ENCODE measurements at places on chromosomes 2 and 18.

GRCh38 chr2:127506510-127506909 lies 19.8 kb downstream of the IWS1 start:
- no peak for DNase-seq

- no peak for DNase-seq
Measured at GRCh38 chr2:206112846-206113547, 27.0 kb upstream of the INO80D start.

GRCh38 chr2:26968001-26968400 lies 2.4 kb upstream of the MAPRE3 start:
- no peak for DNase-seq

DNA sequence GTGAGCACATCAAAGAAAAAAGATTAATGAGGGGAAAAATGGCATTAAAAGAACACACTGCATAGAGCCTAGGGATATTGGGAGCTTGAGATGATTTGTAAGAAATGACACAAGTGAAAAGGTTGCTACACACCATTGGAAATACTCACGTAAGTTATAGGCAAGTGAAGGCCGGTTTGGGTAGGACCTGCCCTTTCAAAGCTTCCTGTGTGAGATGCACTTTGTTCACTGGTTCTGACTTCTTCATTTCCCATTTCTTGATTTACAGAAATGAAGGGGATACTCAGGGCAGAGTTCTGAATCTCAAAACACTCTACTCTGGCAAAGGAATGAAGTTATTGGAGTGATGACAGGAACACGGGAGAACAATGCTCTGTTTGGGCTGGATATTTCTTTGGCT lies at the start of gene IL18RAP:
IL18RAP (plus strand) TSS at position 251 of the 400 bp plus-strand sequence; CDS start at position 369, 118 bp downstream.
- DNase-seq = no peak

DNA sequence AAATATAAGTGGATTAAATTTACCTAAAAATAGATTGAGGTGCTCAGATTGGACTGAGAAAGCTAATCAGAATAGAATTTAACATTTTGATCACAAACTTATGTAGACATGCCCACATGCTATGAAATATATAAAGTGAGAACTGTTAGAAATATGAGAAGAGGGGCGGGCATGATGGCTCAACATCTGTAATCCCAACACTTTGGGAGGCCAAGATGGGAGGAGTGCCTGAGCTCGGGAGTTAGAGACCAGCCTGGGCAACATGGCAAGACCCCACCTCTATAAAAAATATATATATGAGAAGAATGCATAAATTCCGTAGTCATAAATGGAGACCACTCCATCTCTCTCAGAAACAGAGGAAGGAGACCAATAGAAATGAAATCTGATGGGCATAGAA lies 25.7 kb downstream of the NTSR2 start:
- DNase-seq = no peak

- no peak for DNase-seq
Measured at GRCh38 chr2:43133708-43134570, 92.5 kb downstream of the ZFP36L2 start.

GRCh38 chr2:28063492-28063962 lies 173.0 kb downstream of the BABAM2 start:
- no peak for DNase-seq

- DNase-seq = no peak
Measured at GRCh38 chr18:61549416-61549815, 216.2 kb downstream of the CDH20 start.

GRCh38 chr2:59741840-59742239 lies 811.6 kb downstream of the BCL11A start:
- no peak for DNase-seq

- DNase-seq = no peak
Measured at GRCh38 chr18:1062588-1062987, 157.9 kb downstream of the ADCYAP1 start.

DNA sequence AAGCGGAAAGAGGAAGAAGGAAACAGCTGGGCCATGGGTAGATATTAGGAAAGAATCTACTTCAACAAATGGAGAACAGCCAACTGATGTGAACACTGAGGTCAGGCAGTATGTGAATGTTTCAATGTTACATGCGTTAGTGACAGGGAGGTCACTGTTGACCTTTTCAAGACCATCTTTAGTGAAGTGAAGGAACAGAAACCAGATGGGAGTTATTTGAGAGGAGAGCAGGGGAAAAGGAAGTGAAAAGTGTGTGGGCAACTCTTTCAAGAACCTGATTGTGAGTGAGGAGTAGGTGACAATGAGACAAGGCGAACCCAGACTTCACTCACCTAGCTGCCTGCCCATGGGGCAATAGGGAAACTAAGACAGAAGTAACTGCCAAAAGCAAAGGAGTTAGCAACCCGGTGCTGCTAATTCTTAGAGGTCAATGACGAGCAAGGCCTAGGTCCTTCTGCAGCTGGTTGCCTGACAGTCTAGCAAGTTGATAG lies 67.0 kb downstream of the SP3 start:
- no peak for DNase-seq

DNA sequence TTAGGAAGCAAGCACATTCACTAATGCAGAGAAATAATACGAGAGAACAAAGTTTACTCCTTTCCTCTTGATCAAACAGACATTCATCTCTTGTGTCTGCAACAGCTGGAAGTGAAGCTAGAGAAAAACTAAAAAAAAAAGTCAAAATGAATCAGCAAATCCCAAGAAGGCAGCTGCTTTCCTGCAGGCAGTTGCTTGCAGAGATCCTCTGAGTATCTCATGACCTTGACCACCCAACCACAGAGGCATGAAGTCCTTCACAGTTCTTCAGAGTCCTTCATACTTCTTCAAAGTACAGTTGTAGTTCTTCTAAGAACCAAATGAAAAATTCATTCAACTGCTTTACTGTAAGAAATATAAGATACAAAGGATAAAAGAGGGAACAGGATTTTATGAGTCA lies 97.2 kb upstream of the ACVR1C start:
- no peak for DNase-seq

DNA sequence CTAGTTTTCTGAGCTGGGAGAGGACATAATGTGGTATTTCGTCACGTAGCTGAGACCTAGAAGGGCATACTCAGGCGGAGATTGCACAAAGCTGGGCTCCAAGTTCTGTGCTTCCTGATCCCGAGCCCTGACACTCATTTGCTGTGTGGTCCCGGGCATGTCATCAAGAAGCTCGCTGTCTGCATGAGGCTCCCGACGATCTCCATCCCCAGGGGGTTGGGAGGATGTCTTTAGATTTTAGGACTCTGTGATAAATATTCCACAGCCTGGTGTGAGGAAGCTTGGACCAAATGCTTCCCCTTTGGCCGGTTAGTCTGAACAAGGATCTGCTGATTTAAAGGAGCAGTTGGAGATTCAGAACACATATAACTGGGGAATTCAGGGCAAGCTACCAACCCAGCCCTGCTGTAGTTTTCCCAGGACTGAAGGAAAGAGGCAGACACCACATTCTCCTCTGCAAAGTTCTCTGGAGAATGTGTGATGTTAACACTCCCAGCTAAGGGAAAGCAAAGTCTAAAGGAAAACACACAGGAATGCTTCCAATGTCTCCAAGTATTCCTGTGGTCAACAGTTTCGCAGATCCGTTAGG lies 2.3 kb downstream of the KCNE4 start:
- no peak for DNase-seq

- no peak for DNase-seq
Measured at GRCh38 chr18:75161256-75162028, 47.5 kb downstream of the PTGR3 start.
